ENCODE measurements at places on chromosomes 11 and 22. TPM values are rescaled to one million over a fixed set of nuclear protein-coding genes. Genes with fewer than 3 reads are reported as not detected.

GRCh38 chr11:9616858-9617257 lies 43.4 kb downstream of the WEE1 start:
- DNase-seq = no peak

DNA sequence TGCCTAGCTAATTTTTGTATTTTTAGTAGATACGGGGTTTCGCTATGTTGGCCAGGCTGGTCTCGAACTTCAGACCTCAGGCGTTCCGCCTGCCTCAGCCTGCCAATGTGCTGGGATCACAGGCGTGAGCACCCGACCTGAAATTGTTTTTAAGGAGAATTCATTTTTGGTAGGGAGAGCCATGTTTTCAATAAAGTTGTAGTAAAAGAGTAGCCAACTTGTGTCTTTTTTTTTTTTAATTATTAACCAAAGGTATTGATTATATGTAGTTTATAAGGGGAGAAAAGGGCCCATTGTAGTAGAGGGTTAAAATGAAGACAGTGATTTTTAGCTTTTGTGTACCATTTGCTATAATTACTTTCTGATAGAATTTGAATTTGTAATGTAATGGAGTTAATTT lies 31.6 kb upstream of the HSD17B12 start:
- DNase-seq = no peak

GRCh38 chr11:134915212-134915611 lies 503.2 kb upstream of the B3GAT1 start:
- no peak for DNase-seq

DNA sequence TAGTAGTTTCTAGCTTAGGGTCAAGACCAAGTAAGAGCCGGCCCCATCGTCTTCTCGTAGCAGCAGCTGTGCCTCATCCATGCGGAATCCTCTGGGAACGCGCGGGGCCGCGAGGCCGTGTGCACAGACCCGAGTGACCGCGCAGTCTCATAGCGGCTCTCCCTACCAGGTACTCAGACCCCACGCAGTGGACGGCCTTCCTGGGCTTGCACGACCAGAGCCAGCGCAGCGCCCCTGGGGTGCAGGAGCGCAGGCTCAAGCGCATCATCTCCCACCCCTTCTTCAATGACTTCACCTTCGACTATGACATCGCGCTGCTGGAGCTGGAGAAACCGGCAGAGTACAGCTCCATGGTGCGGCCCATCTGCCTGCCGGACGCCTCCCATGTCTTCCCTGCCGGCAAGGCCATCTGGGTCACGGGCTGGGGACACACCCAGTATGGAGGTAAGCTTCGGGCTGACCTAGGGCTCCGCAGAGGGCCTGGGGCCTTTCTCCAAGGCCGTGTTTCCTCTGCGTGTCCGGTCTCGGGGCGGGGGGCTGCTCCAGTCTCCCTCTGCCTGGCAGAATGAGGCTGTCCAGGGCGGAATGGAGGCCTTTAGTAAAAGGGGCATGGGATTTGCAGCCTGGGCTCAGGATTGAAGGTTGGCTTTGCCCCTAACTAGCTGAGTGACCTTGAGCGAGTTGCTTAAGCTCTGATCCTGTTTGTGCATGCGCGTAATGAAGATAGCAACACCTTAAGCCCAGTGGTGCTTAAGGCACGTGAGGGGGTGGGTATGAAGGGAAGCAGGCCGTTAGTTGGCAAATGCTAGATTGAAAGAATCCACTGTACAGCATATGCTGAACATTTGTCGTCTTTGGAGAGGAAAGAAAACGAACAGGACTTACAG lies 48.9 kb downstream of the ST14 start:
- no peak for DNase-seq

DNA sequence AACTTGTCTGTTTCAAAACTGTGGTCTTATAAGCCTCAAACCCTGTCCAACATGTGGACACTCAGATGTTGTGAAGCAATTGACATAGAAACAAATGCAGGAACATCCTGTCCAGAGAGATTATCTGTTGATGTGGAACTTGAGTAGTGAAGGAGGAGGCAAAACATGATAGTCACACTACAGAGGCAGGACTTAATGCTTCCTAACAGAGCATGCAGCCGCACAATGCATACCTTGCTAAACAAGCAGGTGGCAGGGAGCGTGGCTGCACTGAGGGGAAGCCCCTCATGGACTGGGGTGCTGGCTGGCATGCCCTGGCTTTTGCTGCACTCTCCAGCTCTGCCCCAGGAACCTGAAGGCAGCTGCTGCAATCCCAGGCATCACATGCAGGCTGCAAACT lies 5.3 kb downstream of the C22orf39 start:
- no peak for DNase-seq

The INPP5J gene
- total RNA-seq = 0.35 TPM
